Astrocyte of the spinal cord (primary cell): ENCODE measurements at places on chromosomes 5 and 9.

- peak; percentile 3 for DNase-seq
Measured at GRCh38 chr5:12623408-12623807, 719.2 kb upstream of the CTNND2 start.

DNA sequence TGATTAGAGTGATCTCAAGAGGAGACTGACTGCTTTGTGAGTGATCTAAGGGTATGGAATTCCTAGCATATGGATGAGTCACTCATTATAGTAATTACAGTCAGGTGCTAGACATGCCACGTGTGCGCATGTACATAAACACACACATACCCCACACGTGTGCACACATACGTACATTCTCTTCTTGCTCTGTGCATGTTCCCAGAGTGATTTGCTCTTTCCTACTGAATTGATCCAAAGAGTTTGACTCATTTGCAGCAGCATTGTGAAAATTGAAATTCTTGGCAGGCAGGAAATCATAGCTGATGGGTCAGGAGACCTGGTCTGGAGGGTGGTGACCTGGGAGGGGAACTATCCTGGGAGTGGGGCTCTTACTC is 63.8 kb downstream of the ANGPTL2 start:
- DNase-seq: no peak

GRCh38 chr5:170219615-170220014 is 13.2 kb upstream of the C5orf58 start:
- peak; percentile 77 for DNase-seq

- DNase-seq: no peak
Measured at GRCh38 chr5:126987271-126987899, 43.0 kb downstream of the MARCHF3 start.

DNA sequence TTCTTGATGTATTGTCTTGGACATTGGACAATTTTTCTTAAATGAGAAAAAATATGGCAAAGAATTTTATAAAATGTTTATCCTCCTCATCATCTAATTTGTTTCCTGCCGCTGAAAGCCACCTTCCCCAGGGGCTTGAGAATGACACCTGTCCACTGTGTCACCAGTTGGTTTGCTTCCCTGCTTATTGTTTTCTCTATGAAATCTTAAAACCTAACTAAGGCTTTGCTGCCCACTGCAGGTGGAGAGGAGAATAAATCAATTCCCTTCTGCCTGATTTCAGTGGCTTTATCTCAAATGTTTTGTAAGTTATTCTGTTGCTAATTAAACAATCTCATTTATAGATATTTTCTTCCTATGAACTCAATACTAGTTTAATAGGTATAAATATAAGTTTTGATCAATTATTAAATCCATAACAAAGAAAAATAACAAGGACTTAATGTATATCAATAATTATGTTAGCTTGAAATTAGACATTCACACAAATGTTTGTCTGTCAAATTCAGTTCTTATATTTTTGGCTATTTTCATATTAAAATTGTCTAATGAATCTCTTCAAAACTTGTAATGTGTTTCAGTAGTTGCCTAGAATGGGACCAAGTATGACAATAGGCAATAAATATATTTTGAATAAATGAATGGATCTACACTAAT is 822.5 kb downstream of the PTPRD start:
- peak; percentile 51 for DNase-seq

- no peak for DNase-seq
Measured at GRCh38 chr5:1726469-1726865, 73.2 kb downstream of the MRPL36 start.

DNA sequence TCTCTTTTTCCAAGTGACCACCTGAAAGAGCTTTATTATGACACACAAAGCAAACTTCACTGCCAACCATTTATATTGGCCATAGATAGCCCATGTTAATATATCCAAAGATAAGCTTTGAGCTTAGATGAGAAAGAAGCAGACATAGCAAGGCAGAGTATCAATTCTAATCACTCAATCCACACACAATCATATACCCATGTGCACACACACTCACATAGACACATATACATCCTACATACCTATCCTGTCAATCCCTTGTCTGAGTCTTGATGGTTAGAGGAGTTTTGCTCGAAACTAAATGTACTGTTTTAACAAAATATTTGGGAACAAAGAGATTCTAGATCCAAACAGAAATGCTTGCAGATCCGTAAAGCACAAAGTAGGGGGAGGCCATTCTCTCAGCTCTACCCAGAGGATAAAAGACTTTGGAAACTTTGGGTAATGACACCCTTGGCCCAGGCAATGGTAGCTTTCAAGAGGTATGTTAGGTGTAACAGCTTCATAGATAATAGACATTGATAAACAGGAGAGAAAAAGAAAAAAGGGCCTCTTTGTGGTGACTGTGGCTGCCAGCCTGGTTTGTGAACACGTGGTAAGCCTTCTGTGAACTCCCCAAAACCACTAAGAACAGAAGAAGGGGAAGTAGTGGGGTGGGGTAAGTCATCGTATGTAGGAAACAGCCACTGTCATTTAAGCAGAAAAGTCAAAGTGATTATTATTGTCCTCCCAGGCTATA is 121.6 kb downstream of the TLR4 start:
- no peak for DNase-seq

GRCh38 chr5:68343421-68343826 is 127.9 kb downstream of the PIK3R1 start:
- peak; percentile 82 for DNase-seq

DNA sequence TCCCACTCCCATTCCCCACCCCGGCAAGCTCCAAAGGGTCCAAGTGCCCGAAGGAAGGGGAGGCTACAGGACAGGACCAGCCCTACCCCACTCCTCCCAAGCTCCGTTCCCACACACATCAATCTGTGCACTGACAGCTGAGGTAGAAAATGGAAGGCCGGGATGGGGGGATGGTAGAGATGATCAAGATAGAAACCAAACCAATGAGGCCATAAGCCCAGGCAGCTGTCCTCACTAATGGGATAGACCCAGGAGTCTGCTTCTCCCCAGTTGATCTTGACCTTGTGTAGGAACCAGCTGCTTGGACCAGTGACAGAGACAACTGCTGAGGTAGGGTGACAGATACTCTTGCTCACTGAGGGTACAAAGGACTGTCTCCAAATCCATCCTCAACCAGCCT is 38.6 kb downstream of the B4GALT1 start:
- no peak for DNase-seq

DNA sequence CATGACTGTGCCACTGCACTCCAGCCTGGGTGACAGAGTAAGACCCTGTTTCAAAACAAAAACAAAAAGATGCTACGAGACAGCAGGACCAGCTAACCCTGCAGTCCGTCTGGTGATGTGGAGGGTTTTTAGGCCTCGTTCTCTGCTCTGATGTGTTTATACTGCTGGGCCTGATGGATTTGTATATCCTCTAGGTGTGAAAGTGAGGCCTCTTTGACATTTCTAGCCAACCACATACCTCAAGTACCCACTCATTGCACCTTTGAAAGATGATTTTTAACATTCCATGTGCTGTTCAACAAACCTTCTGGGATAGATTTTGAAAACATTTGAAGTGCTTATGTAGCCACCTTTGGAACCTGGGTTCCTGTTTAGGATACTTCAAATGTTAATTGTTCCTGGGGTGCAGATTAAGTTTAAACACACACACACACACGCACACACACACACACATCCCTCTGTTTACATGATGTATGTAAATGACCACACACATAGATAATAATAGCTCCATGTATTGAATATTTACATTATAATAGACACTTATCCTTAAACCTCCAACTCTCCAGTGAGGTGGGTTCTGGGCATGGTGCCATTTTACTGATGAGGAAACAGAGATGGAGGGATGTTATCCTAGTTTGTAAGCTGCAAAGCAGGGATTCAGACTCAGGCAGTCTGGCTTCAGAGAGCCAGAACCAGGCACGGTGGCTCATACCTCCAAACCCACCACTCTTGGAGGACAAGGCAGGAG is 48.8 kb upstream of the GOLPH3 start:
- DNase-seq: no peak

DNA sequence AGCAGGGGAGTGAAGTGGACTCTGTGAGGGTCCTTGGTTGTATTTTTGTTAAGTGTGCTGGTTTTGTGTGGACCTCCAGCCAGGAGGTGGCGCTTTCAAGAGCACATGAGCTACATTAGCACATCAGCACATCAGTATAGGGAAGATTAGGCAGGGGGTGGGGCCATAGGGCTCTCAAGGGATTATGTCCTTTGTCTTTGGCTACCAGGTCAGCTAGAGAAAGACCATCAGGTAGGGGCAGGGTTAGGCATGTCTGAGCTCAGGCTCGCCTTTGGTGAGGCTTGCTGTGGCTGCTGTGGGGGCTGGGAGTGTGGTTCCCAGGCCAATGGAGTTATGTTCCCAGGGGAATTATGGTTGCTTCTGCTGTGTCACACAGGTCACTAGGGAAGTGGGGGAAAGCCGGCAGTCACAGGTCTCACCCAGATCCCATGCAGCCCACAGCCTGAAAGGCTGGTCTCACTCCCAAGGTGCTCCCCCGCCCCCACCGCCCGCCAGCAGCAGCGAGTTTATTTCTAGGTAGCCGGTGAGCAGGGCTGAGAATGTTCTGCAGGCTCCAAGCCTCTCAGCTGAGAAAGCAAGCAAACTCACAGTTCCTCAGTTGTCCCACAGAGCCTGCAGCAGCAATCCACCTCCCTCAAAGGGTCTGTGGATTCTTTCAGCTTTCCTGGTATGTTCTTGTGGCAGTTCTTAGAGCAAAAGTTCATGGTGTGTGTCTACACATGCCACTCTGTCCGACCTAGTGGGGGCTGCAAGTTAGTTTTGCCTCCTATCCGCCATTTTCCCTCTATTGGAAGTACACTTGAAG is 13.7 kb downstream of the OR1J1 start:
- no peak for DNase-seq

GRCh38 chr5:6398570-6399230 is 20.4 kb upstream of the MED10 start:
- no peak for DNase-seq

- DNase-seq: no peak
Measured at GRCh38 chr5:178389026-178389729, 156.6 kb upstream of the PHYKPL start.

DNA sequence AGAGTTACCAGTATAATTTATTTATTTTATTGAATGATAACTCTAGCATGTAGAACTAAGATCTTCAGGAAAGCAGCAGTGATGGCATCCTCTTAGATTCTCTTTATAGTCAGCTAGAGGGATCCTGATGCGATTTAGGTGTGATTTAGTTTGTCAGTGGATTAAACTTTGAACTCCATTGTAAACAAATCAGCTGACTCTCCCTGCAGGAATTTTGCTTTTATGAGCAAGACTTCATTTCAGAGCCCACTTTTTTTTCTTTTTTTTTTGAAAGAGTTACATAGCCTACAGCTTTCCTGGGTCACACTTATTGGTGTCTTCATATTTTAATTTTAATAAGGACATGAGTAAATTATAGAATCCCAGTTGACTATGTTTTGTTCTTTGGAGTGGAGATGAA is 93.8 kb upstream of the SEMA6A start:
- no peak for DNase-seq

DNA sequence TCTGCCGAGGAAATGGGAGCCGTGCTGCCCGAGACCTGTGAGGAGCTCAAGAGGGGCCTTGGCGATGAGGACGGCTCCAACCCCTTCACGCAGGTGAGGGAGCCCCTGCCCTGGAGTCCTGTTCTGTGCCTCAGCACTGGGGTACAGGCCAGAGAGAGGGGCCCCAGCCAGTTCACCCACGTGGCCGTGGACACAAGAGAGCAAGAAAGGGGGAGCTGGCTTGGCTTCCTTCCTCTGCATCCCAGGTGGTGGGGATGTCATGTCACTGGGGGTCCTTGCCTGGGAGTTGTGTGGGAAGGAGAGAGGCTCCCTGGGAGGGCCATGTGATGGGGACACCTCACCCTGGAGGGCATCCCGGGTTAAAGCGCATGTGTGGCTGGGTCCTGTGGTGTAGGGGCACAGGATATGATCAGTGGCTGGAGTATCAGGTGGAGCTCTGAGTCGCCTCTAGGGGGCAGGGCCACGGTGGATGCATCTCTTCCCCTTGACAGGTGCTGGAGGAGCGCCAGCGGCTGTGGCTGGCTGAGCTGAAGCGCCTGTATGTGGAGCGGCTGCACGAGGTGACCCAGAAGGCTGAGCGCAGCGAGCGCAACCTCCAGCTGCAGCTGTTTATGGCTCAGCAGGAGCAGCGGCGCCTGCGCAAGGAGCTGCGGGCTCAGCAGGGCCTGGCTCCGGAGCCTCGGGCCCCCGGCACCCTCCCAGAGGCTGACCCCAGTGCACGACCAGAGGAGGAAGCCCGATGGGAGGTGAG is 7.5 kb downstream of the N4BP3 start:
- DNase-seq: peak; percentile 44

DNA sequence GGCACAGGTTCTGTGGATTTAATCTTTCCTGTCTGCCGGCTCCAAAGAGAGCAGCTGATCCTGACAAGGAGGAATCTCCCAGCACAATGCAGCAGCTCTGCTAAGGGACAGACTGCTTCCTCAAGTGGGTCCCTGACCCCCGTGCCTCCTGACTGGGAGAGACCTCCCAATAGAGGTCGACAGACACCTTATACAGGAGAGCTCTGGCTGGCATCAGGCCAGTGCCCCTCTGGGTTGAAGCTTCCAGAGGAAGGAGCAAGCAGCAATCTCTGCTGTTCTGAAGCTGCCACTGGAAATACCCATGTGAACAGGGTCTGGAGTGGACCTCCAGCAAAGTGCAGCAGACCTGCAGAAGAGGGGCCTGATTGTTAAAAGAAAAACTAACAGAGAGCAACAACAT is 630.2 kb upstream of the FTMT start:
- no peak for DNase-seq

DNA sequence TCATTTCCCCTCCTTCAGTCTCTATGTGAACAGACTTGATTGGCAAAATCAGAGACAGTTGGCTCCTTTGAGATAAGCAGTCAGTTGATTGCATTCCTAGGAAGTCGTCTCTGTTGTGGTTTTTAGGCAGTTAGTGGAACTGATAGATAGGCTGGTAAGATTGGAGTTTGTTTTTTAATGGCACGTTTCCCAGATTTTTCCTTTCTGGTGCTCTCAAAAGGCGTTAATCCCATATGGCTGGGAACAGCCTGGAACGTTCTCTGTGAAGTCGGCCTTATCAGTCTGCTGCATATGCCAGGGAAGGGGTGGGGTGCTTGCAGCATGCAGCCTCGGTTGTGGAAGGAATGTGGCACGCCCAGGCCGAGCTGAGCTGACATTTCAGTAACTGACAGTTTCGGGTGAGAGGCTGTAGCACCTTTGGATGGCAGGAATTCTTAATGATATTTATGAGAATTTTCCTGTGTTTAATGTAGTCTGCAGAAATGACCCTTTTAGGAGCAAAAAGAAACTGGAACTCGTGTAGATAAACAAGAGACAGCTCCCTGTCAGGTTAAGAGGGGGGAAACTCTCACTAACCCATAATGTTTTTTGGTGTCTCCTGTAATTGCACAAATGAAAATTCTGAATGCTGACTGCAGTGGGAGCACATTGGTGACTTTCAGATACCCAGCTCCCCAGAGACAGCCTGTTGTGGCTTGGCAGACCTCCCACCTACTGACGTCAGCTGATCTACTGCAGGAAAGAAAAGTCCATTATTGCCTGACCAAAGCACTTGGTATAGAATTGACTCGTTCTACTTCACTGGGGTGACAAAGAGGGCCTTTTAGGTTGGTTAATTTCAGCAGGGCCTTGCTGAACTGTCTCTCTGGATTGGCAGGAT is 6.3 kb downstream of the SPTAN1 start:
- peak; percentile 94 for DNase-seq

DNA sequence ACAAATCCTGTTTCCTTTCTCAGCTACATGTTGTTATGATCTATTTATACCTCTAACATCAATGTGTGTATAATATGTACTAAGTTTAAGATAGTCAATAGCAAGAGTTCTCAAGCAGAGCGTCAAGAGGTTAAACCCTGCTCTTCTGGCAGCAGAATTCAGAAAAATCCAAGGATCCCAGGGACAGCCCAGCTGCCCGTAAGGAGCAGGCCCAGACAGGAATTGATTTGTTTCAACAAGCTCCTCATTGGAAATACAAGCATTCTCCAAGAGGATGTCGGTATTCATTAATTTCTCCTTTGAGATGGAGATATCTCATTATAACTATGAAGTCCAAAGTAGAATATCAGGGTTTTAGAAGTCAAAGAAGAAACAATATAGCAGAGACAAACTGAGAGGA is 14.9 kb downstream of the EFNA5 start:
- DNase-seq: no peak
